Thoracic aorta endothelial cell (primary cell): ENCODE measurements at places on chromosomes 11 and 22. TPM values are rescaled to one million over a fixed set of nuclear protein-coding genes. Genes with fewer than 3 reads are reported as not detected.

Gene ISX
- not detected in 2 replicates for total RNA-seq

Gene TRIM51G
- not detected in 2 replicates for total RNA-seq

Gene SAA4
- total RNA-seq, result not detected in 2 replicates

Gene WNT11
- not detected in 2 replicates for total RNA-seq

Gene NCF4
- total RNA-seq, result not detected in 2 replicates

Gene KLHL35
- total RNA-seq, result 1.0 and 2.1 TPM in 2 replicates
